ENCODE measurements at places on chromosomes 16 and 17.

GRCh38 chr16:76650582-76650981 is 373.4 kb downstream of the CNTNAP4 start:
- DNase-seq: no peak

DNA sequence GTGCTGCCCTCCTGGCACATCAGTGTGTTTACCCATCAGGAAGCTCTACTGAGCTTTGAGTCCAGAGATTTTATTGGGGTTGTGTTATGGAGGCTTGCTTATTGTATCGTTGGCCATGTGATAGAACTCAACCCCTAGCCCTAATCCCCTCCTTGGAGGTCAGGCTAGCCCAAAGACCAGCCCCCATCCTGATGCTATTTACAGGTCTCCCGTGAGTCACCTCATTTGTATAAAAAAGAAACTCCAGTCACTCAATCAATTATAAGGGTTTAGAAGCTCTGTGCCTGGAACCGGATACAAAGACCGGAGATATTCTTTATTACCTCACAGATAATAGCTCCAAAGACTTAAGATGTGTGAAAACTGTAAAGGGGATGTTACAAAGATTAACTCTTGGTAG is 405.9 kb downstream of the CNTNAP4 start:
- DNase-seq: no peak

- DNase-seq: no peak
Measured at GRCh38 chr17:63447471-63448009, 1.4 kb upstream of the CYB561 start.

DNA sequence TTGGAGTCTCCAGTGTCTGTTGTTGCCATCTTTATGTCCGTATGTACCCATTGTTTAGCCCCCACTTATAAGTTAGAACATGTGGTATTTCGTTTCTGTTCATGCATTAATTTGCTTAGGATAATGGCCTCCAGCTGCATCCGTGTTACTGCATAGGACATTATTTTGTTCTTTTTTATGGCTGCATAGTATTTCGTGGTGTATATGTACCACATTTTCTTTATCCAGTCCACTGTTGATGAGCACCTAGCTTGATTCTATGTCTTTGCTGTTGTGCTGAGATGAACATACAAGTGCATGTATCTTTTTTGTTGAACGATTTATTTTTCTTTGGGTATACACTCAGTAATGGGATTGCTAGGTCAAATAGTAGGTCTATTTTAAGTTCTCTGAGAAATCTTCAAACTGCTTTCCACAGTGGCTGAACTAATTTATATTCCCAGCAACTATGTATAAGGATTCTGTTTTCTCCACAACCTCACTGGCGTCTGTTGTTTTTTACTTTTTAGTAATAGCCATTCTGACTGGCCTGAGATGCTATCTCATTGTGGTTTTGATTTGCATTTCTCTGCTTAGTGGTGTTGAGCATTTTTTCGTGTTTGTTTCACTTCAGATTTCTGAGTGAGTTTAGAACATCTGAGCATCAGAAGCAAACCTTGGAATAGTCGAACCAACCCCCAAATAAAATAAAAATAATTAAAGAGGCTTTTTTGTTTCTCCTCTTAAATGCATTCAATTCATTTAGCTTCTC is 304.7 kb downstream of the ZFHX3 start:
- no peak for DNase-seq

- DNase-seq: no peak
Measured at GRCh38 chr16:62060089-62060488, 23.9 kb upstream of the CDH8 start.

DNA sequence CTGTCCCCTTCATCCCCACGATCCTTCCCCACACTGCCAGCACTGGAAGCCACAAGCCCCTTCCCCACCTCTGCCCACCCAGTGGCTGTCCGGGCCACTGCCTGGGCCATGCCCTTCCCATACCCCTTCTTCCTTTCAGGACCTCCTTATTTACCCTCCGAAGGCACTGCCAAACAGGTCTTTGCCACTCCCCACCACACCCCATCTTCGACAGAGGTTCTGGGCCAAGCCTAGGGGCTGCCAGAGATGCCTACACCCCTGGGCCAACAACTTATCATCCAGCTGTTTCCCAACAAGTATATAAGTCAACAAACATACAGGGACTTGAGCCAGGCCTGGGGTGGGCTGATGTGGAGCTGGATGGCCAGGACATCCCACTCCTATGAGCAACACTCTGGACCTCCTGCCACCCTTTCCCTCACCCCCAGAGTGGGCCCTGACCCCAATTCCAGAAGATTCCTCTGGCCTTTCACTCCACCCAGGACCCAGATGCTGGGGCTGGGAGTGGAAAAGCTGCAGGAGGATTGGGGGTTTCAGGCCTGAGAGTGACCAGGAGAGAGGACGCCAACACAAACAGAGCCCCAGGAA is 1.5 kb upstream of the PPP1R1B start:
- no peak for DNase-seq
